ENCODE measurements at places on chromosomes 16 and 17.

DNA sequence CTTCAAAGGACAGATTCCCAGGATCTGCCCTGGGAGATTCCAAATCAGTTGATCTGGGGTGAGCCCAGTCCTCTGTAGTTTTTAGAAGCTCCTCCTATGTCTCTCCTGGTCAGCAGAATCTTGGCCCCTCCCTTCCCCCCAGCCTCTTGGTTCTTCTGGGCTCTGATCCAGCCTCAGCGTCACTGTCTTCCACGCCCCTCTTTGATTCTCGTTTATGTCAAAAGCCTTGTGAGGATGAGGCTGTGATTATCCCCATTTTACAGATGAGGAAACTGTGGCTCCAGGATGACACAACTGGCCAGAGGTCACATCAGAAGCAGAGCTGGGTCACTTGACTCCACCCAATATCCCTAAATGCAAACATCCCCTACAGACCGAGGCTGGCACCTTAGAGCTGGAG is 840 bp upstream of the CDH5 start:
- no peak for DNase-seq

DNA sequence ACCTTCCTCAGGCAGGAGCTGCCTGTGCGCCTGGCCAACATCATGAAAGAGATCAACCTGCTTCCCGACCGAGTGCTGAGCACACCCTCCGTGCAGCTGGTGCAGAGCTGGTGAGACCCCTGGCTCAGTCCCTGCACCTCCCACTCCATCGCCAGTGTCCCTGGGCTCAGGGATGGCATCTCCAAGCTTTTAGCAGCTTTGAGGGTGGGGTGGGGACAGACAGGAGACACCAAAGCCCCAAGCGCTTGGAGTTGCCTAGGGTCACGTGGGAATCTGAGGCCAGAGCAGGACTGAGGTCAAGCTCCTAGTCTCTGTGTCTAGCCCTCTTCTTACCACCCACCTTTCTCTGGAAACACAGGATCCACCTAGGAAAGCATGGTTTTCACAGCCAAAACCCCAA is 2.3 kb downstream of the PDK2 start:
- no peak for DNase-seq

- DNase-seq: no peak
Observed at GRCh38 chr16:54447576-54448440, 161.2 kb upstream of the IRX3 start.

DNA sequence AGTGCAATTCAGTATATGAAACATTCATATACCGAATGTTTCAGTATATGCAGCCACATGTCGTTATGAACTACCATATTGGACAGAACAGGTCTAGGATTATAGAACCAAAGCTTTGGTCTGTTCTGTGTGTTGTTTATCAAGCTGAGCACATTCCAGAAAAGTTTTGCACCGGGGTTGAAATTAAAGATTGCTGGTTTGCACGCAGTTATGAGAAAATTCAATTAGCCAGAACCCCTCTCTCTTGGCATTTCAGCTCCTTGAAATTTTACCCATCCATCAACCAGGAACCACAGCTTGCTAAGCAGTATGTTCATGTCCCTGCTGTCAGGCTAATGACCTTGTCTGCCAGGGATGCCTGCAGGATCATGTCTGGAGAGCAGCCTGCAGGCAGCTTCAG is 9.5 kb downstream of the KRT32 start:
- no peak for DNase-seq

DNA sequence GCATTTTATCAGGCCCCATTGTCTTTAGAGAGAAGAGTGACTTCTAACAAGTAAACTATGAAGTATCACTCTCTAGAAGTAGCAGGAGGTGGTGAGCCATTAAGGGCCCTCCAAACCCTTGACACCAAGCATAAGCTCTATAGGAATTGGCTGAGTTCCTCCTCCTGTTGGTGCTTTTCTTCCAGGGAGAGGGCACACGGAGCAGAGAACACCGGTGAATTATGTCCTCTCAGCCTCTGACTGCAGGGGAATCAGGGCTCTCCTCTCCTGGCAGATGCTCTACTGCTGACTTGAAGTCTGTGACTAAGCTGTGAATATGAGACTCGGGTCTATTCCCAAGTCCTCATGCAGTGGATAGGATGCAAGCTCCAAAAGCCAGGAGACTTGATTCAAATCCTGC is 32.3 kb downstream of the CHD9 start:
- no peak for DNase-seq

DNA sequence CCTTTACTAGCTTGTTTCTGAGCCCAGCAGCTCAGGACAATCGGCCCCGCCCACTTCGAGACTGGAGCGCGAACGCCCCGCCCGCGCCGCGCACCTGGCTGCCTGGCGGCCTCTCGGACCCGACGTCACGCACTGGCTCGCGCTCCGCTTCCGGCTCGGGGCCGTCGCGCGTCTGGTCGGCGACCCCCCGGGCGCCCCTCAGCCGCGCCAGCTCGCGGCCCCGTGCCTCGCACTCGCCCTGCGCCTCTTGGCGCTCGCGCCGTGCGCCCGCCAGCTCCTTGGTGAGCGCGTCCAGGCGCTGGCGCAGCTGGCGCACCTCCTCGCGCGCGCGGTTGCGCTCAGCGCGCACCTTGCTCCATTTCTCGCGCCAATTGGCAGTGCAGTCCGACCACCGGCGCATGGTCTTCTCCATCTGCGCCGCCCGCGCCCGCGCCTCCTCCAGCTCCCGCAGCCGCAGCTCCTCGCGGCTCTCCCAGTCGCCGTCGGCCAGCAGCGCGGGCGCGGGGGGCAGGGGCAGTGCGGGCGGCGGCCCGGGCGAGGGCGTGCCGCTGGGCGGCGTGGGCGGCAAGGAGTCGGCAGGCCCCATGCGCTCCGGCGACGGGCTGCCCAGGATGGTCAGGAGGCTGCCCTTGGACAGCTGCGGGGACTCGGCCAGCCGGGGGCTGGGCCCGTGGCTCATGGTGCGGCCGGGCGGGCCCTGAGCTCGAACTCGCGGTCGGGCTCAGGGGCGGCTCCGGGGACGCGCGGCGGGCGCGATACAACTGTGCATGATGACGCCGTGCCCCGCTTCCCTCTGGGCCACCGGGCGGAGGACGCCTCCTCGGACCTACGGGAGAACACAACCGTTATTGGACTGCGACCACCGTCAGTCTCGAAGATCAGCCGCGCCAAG is 7.6 kb downstream of the CCDC102A start:
- DNase-seq: no peak

DNA sequence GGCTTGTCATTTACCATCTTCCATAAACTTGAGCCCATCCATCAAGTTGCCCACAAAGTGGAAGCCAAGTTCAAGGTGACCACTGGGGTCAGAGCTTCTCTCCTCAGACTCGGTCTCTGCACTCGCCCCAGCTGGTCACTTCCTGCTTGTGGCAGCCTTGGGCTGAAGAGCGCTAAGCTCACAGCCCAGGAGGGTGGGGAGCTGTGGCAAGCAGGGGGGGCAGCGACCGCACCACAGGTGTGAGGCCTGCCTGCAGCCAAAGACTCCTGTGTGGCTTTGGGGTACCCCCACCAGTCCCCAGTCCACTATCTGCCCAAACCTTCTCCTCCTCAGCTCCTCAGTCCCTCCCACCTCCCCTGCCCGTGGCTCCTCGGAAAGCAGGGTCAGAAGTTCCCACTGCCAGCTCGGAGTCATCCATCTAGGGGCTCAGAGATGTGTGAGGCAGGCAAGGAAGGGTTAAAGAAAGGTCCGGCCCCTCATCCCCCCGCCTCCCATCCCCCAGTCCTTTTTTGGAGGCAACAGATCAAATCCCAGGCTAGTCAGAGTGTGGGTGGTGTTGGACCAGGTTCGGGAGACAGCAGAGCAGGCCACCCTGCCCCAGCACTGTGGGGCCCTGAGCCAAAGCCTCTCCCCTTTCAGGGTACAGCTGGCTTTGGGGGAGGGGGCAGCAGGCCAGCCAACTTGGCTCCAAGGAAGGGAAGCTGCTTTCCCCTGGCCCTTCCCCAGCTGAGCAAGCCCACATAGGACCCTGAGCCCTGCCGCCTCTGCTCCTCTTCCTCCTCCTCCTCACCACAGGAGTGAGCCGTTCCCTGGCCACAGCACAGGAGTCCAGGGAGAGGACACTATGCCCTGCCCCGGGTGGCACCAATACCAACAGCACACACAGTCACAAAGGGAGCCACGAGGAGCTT is 3.2 kb downstream of the CSF3 start:
- DNase-seq: no peak

DNA sequence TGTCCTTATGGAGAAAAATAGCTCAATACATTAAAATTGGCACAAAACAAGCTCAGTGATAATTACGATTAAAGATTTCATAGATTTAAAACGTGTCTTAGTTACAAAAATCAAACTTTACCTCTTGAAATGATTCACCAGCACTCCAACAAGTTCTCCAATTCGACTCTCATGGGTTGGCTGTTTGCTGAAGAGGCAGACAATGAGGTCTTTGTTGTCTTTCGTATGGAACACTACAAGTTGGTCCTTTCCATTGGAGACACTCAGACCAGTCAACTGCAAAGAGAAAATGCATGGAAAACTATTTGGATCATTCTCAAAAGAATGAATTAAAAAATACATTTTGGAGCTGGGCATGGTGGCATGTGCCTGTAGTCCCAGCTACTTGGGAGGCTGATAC is 118.2 kb downstream of the CDK5R1 start:
- DNase-seq: no peak

DNA sequence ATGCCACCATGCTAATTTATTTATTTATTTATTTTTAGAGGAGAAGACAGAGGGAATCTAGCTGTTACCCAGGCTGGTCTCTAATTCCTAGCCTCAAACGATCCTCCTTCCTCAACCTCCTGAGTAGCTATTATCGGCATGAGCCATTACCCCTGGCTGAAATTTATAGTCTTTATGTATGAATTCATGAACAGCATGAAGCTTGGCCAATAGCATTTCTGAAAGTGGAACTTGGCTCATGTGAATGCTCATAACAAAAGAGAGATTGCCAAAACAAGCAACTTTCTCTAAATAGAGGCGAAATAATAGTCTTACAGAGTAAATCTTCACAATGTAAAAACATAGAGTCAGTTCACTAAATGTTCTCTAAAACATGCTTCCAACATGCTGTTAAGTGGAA is 30.1 kb upstream of the SMURF2 start:
- no peak for DNase-seq

GRCh38 chr17:31586946-31587345 is 195.5 kb downstream of the RAB11FIP4 start:
- no peak for DNase-seq

GRCh38 chr16:50679266-50679665 is 1.8 kb downstream of the SNX20 start:
- DNase-seq: no peak

- no peak for DNase-seq
Observed at GRCh38 chr17:28972437-28972836, 21.1 kb upstream of the PHF12 start.

- no peak for DNase-seq
Observed at GRCh38 chr17:51298508-51299371, 38.4 kb downstream of the UTP18 start.

DNA sequence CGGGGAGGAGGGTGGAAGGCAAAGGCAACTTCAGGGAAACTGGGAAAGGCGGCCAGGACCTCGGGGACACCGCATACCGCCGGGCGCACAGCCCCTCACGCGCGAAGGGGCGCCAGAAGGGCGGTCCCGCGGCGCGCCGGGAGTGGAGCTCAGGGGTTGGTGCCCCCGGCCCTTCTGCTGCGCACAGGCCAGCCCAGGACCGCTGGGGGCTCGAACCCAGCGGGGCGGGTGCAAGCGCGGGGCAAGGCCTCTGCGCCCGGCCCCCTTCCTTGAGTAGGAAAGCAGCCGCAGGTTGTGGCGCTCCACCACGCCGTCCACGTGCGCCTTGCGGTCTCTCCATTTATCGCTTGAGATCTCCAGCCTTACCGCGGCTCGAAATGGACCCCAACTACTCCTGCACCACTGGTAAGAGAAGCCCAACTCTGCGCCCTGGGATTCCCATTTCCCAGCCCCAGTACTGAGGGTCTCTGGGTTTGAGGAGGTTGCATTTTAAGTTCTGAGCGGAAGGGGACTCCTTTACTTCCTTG is 3.0 kb upstream of the MT1A start:
- DNase-seq: no peak

GRCh38 chr17:46901291-46901690 is 21.7 kb upstream of the GOSR2 start:
- DNase-seq: no peak

- no peak for DNase-seq
Observed at GRCh38 chr16:53281280-53281679, 153.0 kb upstream of the RBL2 start.
